AG08395 (cell line): ENCODE measurements at places on chromosomes 5 and 9.

DNA sequence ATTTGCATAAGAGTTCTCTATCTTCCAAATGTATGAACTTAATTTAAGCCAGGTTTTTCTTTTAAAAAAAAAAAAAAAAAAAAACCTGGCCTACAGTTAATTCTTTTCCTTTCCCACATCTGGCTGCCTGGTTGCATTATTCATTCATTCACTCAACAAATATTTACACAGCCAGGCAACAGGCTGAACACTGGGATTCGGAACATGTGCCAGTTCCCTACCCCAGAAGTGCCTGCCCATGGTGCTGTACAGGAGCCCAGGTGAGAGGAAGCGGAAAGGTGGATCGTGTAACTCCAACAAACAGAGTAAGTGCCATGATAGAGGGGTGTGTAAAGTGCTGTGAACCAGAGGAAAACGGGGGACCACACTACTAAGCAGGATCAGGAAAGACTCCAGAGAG is 93.6 kb downstream of the CDK5RAP2 start:
- DNase-seq: peak; percentile 44

DNA sequence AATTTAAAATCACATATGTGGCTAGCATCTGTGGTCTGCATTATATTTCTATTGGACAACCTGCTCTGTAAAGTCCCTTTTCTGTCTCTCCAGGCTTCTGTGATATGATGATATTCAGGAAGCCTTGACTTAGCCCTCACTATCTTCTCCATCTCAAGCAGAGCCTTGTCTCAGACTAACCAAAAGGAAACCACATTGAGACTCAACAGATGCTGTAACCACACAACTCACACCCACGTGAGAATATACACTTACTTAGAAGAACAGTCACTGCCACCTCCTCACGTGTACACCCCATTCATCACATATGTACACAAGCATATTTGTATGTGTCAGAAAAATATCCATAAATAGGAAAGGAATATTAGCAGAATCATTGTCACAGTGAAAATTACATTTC is 33.6 kb downstream of the HTR4 start:
- no peak for DNase-seq

DNA sequence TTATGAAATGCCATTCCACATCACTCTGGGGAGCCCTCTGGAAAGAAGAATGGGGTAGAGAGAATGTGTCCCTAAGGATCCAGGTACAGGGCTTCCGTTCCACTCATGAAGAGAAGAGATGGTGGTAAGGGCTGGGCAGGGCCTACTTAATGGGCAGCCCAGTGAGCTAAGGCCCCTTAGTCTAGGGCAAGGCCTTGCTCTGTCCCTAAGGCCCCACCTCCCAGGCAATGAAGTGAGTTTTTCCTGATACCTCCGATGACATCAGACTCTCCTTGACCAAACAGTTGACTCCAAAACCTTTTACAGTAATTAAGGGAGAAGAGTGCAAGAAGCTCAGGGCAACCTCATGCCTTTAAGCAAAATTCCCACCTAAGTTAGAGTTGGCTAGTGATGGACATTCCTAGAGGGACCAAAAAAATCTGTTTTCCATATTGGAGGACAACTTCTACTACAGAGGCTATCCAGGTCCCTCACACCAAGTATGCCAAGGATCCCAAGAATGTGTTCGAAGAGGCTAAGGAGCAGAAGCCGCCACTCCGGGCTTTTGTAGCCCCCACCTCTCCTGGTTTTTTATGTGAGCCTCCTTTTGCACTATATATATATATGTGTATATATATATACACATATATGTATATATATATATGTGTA is 5.9 kb downstream of the KLF9 start:
- DNase-seq: no peak

GRCh38 chr5:35921930-35922329 is 16.5 kb downstream of the CAPSL start:
- no peak for DNase-seq

GRCh38 chr9:110555551-110556331 is 23.8 kb downstream of the SVEP1 start:
- DNase-seq: peak; percentile 82

DNA sequence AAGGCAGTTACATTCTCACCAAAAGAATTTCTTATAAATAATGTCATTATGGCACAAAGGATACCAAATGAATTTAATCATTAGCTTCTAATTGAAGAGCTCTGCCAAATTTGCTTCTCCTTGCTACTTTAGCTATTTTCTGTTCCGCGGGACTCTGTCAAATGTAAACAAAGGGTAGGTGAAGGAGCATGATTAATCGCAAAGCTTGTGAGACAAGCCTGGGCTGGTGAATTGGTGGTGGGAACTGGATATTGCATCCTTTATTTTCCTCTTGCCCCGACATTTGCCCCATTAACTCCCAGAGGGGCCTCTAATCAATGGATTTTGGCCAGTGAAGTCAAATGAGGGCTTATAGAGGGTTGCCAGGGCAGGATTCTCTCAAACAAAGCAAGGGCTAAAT is 234.2 kb upstream of the RFX3 start:
- DNase-seq: no peak

DNA sequence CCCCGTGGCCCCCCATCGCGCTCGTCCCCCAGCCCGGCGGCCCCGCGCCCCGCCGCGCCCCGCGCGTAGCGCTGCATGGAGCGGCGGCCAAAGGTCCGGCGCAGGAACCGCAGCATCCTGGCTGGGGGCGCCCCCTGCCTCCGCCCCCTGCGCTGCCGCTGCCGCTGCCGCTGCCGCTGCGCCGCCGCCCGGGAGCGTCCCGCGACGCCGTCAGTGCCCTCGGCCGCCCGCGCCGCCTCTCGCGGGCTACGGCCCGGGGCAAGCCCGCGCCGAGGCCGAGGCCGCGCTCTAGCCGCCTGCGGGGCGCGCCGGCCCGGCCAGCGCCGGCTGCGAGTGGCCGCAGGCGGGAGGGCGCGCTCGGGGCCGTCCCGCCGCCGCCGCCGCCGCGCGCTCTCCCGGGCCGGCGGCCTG is 523 bp downstream of the EPB41L4B start:
- no peak for DNase-seq
